Ovary (tissue), 10 donors: ENCODE measurements at places on chromosomes 6 and 20. TPM values are rescaled to one million over a fixed set of nuclear protein-coding genes. Genes with fewer than 3 reads are reported as not detected.

Gene PRND
- total RNA-seq: 0.08 TPM

Gene ECT2L
- 0.65 TPM for total RNA-seq

Gene CRIP3
- 2.0 TPM for total RNA-seq

Gene FAM184A
- total RNA-seq: 5.4 TPM

Gene TAP2
- 23.8 TPM for total RNA-seq

Gene ARMH2
- total RNA-seq: not detected
